ENCODE measurements at places on chromosomes 12 and 14.

GRCh38 chr12:51907083-51907855 is at the start of gene ACVRL1:
TSS of gene ACVRL1 (plus strand) at chr12:51907504. CDS start at chr12:51912475, 4,971 bp downstream.
- DNase-seq, result no peak

DNA sequence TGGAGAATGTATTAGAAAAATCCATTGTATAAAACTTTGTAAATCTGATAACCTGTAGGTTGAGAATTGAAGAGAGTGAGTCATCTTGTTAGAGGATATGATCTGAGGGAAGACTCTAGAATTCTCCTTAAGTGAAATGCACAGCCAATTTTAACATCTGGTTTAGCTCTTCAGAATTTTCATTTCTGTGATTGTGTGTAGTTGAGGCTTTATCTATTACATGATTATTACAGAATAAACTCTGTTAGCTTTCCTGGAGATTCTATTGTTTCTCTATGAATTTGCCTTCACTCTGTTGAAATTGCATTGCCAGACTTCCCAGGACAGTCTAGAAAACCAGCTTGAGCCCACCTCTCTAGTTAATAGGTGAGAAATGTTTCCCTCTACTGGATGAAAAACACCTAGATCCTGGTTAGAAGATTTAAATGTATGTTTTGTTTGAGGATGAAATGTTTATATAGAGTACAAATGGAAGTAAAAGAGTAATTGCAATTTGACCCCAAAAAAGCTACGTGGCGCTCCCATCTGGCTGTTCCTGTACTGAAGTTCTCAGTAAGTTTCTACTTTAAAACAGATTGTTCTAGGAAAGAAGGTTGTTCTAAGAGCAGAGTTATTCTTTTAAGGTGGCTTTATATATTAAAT is 2.9 kb downstream of the NUDT4 start:
- no peak for DNase-seq

DNA sequence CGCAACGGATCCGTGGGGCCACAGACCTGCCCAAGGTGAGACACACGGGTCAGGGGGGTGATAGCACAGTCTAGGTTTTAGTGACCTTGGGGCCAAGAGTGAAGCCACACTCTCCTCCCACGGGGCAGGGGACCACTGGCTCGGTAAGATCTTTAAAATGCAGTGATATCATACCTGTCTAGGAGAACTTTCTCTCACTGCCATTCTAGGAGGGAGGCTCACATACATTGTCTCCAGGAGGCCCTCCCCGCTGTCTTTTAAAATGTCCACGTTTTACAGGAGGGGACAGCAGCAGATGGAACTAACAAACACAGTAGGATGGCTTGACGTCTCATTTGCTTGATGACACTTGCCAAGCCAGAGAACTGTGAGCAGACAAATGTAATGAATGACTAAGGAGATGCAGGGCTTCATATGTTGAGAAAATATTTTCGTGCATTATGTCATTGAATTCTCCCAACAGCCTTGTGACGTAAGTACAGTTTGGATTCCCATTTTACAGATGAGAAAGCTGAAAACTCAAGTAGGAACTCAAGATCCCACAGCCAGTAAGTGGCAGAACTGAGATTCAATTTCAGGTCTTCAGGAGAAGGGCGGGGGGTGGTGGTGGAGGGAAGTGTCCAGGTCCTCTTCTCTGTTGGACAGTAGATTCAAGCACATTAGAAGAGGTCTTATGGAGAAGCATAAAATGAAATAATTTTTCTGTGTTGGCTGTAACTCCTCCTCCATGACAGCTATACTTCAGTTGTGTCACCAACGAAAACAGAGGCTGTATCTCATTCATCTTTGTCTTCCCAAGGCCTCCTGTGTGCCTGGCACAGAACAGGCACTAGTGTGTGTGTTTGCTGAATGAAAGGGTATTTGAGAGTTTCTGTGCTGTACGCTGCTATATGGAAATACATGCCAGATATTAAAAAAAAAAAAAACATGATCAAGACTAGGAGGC is 2.1 kb downstream of the VASH1 start:
- DNase-seq, result no peak

DNA sequence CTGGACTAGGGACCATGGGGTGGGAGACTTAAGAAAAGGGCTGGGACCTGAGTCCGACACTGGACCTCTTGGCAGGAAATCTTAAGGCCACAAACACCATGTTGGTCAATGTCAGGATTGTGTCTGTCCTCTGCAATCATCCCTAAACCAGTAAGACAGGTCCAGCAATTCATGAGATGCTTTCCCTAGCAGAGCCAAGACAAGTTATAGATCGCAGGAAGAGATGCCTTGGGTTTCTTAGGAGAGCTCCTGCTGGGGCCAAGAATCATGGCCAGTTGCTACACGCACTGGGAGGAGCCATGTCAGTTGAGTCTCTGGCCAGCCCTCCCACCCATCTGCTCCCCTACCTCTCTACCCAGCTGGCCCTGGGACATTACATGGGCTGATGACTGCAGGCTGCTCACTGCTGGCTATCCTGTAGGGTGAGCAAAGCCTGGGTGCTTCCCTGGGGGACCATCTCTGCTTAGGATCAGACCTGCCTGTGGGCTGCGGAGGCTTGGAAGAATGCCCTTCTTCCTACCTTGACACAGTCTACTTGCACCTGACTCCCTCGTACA is 14.2 kb downstream of the PLEKHH1 start:
- DNase-seq, result no peak

- DNase-seq, result no peak
Observed at GRCh38 chr14:39984323-39984722, 552.1 kb upstream of the FBXO33 start.

GRCh38 chr12:49225576-49226166 is 36.8 kb upstream of the TUBA1A start:
- DNase-seq, result no peak

DNA sequence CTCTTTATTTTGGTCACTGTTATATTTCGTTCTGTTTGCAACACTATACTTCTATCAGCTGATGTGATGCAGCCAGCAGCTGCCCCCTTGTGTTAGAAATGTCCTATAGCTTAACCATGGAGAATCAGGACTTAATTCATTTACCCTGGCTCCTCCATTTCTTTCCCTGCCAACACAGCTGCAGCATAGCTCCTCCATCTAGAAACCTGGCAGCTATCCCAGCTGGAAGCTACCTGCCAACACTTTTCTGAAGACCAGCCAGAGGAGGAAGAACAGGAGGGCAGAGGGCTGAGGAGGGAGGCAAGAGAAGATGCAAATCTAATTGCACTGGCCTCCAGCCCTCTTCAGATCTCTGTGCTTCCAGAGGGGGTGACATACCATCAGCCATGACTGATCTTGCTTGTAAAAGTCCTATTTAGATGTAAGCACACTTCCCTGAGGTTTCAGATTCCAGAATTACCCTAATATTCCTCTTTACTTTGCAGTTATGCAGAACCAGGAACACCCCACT is 156.8 kb upstream of the TMEM260 start:
- DNase-seq, result peak; percentile 69

GRCh38 chr14:96693987-96694386 is 103.2 kb upstream of the VRK1 start:
- no peak for DNase-seq

DNA sequence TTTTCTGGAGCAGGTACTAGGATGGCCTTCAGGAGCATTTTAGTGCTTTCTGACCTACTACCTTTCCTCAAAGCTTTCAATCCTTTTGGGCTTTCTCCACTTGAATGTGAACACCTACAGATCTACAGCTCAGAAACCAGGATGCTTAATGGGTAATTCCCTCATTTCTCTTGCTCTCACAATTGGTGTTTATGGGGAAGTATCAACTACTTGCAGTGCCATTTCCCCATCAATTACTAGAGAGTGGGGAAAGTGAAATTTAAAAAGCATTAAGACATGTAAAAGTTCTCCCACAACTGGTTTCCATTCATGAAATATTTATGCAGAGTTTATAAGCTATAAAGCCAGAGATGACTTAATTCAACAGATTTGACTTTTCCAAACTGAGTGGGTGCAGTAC is 2.1 kb upstream of the YY1 start:
- DNase-seq, result no peak

DNA sequence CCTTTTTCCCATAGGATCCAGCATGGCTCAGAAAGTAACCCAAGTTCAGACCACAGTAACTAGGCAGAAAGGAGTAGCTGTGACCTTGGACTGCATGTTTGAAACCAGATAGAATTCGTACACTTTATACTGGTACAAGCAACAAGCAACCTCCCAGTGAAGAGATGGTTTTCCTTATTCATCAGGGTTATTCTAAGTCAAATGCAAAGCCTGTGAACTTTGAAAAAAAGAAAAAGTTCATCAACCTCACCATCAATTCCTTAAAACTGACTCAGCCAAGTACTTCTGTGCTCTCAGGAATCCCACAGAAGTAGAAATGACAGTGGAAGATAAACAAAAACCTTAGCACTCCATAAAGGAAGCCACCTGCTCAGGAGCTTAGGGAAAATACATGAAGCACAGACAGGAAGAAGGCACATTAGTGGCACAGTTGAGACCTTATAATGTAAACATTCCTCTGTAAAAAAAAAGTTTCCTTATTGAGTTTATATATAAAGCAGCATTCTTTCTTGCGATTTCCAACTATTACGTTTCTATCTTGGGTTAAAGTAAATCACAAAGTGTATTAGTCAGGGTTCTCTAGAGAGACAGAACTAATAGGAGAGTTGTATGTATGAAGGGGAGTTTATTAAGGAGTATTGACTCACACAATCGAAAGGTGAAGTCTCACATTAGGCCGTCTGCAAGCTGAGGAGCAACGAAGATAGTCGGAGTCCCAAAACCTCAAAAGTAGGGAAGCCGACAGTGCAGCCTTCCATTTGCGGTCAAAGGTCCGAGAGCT is 398.4 kb downstream of the DAD1 start:
- no peak for DNase-seq

GRCh38 chr14:35814371-35815005 is 5.4 kb upstream of the RALGAPA1 start:
- DNase-seq, result peak; percentile 18

- no peak for DNase-seq
Observed at GRCh38 chr12:65525491-65526141, 247.1 kb downstream of the MSRB3 start.

All from NCI-H1417 treated with DMSO at 0.1 percent for 48 hours (cell line).